ENCODE measurements at places on chromosomes 2 and 18.

DNA sequence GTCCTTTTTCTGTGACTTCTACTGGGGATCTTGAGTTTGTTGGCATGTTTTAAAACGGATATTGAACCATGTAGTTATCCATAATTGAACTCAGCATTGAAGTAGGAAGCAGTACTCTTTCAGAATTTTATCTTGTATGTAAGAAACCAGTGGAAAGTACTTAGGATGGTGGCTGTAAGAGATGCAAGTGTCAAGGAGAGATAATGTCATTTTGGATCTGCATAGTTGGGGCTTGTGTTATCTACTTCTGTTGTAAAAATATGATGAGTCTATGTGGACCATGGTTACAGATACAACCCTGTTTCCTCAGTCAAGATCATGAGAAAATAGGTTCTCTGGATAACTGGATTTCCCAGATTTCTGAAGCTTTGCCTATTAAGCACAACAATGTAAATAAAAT lies 113.7 kb downstream of the NAB1 start:
- no peak for DNase-seq

DNA sequence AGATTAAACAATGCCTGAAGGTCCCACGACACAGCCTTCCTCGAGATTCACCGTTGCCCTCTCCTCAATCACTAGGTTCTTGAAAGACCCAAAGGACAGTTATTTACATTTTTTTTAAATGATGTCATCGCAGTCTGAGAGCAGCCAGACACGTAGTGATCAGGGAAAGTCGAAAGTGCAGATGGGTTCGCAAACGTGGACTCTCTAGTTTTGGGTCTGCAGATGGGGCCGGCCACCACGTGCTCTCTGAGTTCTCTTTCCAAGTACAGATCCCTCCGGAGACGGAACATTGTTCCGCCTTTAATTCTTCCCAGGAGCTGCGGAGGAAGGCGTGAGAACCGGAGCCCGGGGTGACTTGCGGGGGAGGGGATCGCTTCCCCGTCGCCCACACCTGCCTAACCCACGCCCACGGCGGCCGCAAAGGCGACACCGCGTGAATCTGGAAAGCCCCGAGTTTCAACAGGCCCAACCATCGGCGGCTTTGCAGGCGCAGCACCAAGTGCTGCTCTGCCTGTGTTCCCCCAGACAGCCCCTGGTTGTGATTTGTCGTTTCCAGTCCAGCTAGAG lies 54.3 kb downstream of the PKDCC start:
- DNase-seq: no peak

DNA sequence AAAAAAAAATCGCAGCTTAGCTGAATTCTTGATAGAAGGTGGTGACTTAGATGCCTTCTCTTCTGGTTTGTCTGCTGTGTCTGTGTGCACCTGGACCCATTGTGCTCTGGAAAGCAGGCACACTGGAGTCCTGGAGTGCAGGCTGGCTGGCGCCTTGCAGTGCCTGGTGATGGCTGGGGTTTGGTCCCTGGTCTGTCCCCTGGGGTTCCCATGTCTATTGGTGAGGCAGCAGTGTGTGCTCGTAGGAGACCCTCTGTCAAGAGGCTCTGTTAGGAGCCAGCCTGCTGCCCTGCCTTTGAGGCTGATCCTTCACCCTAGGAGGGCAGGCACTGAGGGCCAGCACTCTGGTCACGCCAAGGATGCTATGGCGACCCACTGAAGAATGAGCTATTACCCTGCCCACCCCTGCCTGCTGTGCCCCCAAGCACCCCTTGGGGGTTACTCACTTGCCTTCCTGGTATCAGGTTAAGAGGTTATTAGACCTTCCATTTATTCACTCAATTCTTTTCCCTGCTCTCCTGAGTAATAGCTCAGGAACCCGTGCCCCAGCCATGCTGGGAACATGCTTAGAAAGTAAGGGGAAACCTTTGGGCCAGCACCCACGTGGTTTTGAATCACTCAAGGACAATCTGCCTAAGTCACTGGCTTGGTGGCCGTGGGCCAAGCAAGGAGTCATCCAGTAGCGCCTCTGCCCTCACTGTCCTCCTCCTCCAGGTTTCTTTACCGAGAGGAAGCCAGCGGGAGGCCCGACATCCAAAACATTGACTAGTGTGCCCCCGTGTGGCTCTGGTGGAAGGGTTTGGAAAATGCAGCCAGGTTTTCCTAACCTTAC lies 284.5 kb downstream of the PRKCE start:
- DNase-seq: peak; percentile 79

DNA sequence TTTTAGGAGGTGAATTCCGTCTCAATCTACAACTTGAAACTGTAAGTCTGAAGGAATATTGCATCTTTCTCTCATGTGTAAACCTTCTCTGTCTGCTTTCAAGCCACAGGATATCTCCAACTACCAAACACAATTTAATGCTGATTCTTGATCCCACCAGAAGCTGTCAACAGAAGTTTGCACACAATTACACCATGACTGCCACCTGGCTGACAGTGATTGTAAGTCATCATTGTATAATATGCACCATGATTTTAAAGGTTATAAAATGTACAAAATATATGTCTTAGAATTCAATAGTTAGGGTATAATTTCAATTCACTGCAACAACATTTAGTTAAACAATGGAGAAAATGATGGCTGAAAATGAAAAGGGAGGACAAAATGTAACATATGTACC lies 18.4 kb downstream of the PREPL start:
- DNase-seq: no peak

DNA sequence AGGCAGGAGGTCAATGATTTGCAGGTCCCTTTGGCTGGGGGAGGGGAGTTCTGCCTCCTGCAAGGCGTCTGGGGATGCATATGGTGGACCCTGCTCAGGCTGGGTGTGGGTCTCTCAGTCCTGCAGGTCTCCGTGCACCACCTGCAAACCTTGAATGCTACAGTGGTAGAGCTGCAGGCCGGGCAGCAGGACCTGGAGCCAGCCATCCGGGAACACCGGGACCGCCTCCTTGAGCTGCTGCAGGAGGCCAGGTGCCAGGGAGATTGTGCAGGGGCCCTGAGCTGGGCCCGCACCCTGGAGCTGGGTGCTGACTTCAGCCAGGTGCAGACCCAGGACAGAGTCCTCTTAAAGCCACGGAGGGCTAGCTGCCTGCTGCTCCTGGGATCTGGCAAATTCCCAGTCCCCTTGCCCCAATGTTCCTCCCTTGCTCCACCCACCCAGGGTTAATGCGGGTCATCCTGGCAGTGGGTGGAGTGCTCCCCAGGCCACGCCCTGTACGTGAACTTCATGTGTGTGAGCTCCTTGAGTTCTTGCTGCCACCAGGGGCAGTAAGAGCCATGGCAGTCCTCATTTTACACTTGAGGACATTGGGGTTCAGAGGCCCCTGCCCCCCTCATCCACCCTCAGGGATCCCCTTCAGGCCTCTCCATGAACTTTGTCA lies 3.1 kb downstream of the PROM2 start:
- DNase-seq: no peak

DNA sequence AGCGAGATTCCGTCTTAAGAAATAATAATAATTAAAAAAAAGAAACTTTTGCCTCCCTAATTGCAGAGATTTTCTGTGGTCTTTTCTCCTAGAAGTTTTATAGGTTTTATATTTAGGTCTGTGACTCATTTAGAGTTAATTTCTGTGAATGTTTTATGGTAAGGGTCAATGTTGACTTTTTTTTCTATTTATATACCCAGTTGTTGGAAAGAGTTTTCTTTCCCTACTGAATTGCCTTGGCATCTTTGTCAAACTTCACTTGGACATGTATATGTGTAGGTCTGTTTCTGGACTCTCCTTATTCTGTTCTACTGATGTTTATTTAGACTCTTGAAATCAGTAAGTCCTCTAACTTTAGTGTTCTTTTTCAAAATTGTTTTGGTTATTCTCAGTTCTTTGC lies 5.5 kb downstream of the ZNF512 start:
- no peak for DNase-seq

- no peak for DNase-seq
Observed at GRCh38 chr2:211144078-211144477, 587.7 kb downstream of the CPS1 start.

GRCh38 chr2:96142217-96143113 lies 2.8 kb downstream of the DUSP2 start:
- no peak for DNase-seq

- no peak for DNase-seq
Observed at GRCh38 chr18:63241760-63242159, 77.8 kb downstream of the BCL2 start.

GRCh38 chr2:202624133-202624532 lies 10.6 kb upstream of the FAM117B start:
- DNase-seq: no peak

- DNase-seq: peak; percentile 86
Observed at GRCh38 chr2:11024259-11024645, 112.5 kb downstream of the KCNF1 start.

DNA sequence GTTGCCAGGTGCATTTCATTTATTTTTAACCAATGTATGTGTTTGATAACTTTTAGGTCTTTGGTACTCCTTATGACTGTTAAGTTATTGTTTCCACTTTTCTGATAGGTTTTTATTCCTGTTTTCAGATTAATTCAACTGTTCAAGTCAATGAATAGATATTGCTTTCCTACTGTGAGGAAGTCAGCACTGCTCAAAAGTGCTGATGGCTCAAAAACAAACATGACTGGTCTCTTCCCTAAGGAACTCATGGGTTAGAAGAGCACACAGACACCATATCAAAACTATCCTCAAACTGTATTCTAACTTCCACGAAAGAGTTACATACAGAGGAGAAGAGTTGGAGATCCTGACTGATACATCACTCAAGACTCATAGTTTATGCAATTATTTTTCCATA lies 39.9 kb upstream of the REG3G start:
- DNase-seq: no peak

DNA sequence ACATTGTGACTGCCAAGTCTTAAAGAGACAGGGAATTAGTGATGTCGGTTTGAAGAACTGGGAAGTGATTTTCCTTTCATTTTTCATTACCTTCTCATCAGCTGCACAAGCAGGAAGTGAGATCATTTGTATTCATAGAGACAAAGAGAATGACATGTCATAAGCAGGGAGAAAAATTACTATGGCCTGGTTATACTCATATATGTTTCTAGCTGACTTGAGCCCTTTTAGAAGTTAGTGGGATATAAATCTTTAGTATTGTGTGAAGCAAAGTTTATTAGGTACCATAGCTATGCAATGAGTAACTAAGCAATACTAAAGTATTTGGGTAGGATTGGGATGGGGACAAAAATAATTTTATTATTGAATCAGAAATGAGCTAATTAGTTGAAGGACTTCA lies 284.1 kb downstream of the PID1 start:
- no peak for DNase-seq

DNA sequence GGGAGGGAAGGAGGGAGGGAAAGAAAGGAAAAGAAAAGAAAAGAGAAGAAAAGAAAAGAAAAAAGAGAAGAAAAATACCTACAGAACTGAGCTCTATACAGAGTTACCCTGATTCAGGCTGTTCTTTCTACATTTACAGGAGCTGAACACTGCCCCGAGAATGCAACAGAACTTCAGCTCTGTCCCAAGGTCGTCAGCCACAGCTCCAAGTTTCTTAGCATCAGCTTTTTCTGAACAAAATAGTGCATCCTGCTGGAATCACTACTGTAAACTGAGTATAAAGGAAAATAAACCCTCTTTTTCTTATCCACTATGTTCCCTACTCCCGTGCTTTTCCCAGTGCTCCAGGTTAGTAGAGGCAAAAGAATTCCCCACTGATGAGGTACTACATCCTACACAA lies 4.7 kb upstream of the PPP4R1 start:
- DNase-seq: no peak

- DNase-seq: no peak
Observed at GRCh38 chr2:2045950-2046349, 285.1 kb downstream of the MYT1L start.

DNA sequence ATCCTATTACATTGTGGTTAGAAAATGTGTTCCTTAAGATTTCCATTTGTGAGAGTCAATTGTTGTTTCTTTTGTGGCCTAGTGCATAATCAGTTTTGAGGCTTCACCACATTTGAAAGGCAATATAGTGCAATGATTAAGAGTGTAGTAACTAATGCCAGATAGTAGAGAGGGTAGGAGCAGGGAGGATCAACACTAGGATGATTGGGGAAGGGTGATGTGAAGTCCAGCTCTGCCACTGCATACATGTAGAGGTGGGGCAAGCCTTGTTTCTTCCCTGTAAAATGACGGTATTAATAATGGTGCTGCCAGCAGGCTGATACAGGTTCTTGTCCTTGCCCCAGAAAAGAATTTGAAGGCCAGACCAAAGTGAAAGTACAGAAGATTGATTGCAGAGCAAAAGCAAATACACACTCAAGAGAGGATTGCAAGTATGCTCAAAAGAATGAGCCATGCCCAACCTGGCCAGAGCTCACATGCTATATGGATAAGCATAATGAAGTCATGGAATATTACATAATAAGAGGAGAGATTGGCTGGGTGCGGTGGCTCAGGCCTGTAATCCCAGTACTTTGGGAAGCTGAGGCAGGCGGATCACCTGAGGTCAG lies 8.0 kb downstream of the SP100 start:
- DNase-seq: no peak

DNA sequence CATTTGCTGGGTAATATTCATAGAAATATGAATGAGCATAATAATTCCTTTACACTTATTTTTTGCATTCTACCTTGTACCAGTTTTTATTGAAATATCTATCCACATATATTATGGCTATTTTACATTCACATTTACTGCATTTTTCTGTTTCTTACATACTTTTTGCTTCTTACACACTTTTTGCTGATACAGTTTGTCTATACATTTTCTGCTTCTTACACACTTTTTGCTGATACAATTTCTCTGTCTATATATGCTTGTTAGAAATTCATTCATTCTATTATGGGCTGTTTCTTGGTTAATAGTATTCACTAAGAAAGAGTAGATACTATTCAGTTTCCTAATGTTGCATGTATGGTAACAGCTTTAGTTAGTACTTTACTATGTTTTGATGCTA lies 16.9 kb upstream of the STAMBP start:
- no peak for DNase-seq

DNA sequence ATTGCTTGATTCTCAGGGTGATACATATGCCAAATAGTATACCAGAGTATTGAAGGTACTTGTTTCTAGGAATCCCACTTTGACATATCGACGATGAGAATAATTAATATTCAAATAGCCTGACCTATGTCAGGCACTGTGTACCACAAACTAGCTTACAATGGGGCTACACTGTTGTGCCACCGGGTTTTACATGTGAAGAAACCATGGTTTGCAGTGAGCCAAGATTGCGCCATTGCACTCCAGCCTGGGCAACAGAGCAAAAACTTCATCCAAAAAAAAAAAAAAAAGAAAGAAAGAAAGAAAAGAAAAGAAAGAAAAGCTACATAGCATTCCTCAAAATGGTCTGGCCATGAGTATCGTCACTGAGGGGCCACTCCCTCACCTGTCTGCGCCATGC lies 25.5 kb downstream of the GYPC start:
- no peak for DNase-seq

DNA sequence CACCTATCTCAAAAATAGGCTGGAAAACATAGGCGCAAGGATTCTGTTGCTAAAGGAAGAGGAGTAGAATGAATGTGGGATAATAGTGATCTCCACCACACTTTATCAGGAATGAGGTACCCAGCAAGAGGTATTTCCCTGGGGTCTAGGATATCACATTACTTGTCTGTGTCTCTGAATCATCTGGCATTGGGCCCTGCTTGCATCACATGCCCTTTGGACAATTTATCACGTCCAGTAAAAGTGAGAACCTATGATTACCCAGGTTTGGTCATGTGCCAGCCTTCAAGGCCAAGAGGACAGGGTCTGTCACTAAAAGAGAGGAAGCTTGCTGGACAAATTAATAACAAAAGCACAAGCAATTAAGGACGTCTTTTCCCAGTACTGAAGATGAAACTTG lies 11.4 kb upstream of the TRAPPC8 start:
- peak; percentile 9 for DNase-seq
